Activated gamma-delta T cell (primary cell): ENCODE measurements at places on chromosomes 12 and 14.

DNA sequence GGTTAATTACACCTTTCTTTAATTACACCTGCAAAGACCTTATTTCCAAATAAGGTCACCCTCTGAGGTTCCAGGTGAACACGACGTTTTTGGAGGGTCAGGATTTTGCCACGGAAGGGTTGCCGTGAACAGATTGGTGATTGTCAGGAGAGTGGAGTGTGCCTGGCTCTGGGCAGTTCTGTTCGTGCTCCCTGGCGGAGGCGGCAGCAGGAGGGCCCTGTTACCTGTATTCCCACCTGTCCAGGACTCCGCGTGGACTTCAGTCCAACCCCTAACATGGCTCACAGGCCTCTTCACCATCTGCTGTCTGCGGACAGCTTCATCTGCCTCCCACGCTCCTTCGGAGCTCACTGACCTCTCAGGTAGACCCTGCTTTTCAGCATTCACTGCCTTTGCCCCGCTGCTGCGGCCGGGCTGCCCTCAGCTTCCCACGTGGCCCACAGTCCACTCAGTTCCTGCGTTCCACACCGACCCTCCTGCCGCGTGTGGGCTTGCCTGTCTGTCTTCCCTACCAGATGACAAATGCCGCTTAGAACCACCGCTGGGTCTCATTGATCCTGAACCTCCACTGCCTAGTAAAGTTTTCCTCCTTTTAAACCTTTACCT, 187.5 kb upstream of the DIO3 start:
- no peak for DNase-seq

DNA sequence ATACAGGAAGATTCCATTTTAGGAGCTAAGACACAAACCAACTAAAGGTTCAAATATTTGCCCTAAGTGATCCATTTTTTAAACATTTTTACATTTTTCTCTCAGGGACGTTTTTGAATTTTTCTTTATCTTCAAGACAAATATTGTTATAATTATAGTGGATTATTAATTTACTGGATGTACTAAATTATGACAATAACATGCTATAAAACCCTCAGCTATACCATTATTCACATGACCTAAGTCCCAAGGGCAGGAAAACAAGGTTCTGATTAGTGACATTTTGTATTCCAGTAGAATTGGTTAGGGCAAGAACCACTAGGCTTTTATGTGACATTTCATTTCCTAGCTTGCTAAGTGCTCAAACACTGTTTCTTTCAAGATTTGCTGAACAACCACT, 16.5 kb upstream of the FBLN5 start:
- DNase-seq, result no peak

DNA sequence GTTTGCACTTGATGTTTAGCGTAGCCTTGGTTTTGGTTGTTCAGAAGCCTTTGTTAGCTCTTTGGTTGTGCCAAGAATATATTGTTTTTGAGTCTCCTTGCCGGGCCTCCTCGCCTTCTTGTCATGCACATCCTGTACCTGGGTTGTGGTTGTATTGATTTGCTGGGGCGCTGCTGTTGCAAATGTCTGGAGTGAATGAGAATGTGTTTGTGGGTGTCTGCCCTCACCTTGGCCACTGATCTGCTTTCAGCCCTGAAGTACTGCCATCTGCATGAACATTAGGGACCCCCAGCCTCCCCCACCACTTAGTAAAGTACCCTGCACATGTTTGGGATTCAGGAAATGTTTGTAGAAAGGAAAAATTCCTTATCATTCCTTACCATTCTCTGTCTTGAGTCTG, 16.5 kb downstream of the PRKCH start:
- no peak for DNase-seq

DNA sequence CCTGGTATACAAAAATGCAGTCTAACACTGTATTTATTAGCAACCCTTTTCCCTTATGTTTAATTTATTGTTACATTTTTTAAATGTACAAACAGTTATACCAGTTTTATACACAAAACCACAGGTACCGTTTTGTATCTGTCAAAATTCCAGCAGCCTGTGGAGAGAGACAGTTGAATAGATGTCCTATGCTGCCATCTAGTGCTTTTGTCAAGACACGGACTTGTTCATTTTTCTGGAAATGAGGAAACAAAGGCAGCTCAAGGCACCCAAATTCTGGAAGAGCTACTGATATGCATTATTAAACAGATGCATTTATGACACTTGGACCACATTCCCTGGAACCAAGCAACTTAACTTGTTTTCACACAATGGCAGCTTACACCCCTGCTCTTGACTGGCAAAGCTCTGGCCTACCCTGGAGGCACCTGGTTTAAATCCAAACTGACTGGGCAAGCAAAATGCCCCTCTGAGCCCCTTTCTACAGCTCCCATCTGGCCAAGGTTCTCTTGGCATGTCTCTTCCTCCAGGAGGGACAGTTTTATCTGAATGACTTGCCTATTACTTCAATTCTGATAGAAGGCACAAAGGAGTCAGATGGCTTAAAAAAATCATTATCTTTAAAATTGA, 286.9 kb upstream of the PRKD1 start:
- DNase-seq, result no peak

GRCh38 chr12:1859643-1860042, 39.3 kb downstream of the LRTM2 start:
- no peak for DNase-seq

DNA sequence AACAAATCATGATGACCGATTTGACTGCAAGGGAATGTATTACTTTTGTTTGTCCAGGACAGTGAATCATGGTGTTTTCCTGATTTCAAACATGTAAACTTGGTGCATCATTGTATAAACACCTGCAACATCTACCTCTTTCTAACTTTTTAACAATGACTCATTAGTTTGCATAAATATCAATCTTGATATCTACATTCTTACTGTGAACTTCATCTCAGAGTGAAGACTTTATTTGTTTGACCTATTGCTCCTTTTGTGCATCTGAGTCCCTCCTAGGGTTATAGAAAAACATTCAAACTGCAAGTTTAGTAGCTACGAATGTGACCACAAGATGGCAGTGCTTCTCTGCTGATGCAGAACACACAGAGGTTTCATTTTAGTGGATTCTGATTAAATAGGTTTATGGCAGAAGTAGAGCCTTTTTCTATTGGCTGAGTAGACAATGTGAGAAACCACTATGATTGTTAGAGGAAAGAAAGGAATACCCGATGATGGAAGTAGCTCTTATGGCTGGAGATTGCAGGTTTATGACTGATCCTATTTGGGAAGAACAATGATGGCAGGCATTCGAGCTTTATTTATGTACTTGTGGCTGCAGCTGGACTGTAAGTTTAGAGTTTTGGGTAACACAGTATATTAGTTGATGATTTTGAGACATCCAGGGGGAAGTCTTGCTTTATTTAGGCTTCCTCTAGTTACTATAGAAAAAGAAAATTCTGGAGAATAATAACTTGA, 244.2 kb upstream of the OR4E1 start:
- DNase-seq, result no peak

- no peak for DNase-seq
These were observed 148.1 kb downstream of the CALM1 start for GRCh38 chr14:90544971-90545370.

- DNase-seq, result no peak
These were observed 37.3 kb upstream of the CAPRIN2 start for GRCh38 chr12:30792085-30792484.

GRCh38 chr12:105916760-105917039, 222.1 kb downstream of the NUAK1 start:
- no peak for DNase-seq

GRCh38 chr14:89206389-89207031, 210.5 kb downstream of the FOXN3 start:
- DNase-seq, result no peak

DNA sequence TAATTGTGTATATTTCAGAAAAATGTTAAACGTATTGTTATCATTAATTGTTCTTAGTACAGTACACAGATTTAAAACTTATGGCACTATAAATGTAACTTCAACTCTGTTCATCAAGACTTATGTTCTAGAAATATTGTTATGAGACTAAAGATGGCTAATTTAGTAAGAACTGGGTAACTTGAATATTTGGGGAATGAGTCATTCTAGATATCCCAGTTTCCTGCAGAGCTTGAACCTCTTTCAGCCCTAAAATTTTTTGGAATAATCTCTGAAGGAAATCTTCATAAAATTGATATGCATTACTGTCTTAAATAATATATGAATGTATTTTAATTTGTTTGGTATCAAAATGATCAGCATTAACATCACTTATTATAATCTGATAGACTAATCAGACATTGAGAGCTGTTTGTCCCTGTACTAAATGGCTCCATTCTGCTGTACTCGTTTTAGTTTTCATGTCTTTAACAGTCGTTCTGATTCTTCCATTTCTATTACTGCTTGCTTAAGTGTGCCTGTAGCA, 87.1 kb downstream of the VEZT start:
- no peak for DNase-seq
